ENCODE measurements at places on chromosomes 4 and X. TPM values are rescaled to one million over a fixed set of nuclear protein-coding genes. Genes with fewer than 3 reads are reported as not detected.

GRCh38 chrX:98379134-98379533 lies 1495.4 kb downstream of the RPA4 start:
- H3K27me3 ChIP-seq: peaks cover 2% of the 10 kb centered on the region
- H3K27ac ChIP-seq: no peak overlapping the region
- peaks cover 9% of the 10 kb centered on the region for H3K36me3 ChIP-seq

DNA sequence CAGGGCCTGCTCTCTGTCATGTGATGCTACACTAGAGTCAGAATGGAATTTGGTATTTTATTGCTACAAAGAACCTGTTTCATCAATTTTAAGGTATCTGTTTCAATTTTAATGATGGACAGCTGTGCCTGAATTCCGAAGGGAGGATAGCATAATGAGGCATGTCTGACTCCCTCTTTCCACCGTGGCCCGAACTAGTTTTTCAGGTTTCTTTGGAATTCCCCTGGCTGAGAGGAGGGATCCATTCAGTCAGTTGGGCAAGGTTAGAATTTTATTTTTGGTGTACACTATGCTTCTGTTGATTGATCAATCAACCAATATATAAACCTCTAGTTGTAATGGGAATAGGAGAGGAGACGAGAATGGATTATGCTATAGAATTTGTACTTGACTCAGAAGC lies 761.8 kb downstream of the FAM133A start:
- H3K36me3 ChIP-seq: no peaks in the 10 kb centered on the region
- H3K27ac ChIP-seq: no peak overlapping the region
- no peak for DNase-seq
- H3K4me3 ChIP-seq: no peak overlapping the region

GRCh38 chrX:103678199-103678993 lies 8.1 kb downstream of the MORF4L2 start:
- H3K36me3 ChIP-seq: peaks cover 12% of the 10 kb centered on the region
- no peak overlapping the region for H3K27ac ChIP-seq
- peaks cover 3% of the 10 kb centered on the region for H3K4me1 ChIP-seq
- no peak overlapping the region for H3K4me3 ChIP-seq
- H3K27me3 ChIP-seq: no peaks in the 10 kb centered on the region

DNA sequence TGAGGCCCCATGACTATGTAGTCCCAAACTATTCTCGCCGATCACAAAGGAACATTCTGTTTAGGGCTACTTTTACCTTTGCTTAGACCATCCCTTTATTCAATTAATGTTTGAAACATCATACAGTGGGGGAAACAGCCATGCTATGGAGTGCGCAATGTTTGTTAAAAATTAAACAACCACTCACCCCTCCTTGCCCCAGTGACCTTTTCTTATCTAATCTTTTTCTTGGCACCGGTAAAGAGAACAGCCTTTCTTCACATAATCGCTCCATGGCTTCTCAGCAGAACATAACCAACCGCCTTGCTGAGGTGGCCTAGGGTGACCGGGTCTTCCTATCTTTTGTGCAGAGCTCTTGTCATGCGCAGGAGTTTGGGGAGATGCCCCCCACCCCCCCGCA lies 152.6 kb downstream of the VCX3A start:
- H3K4me3 ChIP-seq: no peak overlapping the region
- no peak overlapping the region for H3K27ac ChIP-seq
- no peak for DNase-seq
- H3K4me1 ChIP-seq: no peaks in the 10 kb centered on the region

- DNase-seq: no peak
- H3K4me3 ChIP-seq: no peak overlapping the region
- H3K36me3 ChIP-seq: peaks cover 7% of the 10 kb centered on the region
- H3K4me1 ChIP-seq: peaks cover 10% of the 10 kb centered on the region
- peak overlapping the region; percentile 36 for H3K27ac ChIP-seq
These were observed 748 bp downstream of the CFP start for GRCh38 chrX:47628982-47629381.

- H3K36me3 ChIP-seq: no peaks in the 10 kb centered on the region
- H3K4me3 ChIP-seq: peak overlapping the region; percentile 92
- H3K4me1 ChIP-seq: peaks cover 11% of the 10 kb centered on the region
These were observed 3.6 kb downstream of the MID1IP1 start for GRCh38 chrX:38804682-38805431.

- peaks cover 2% of the 10 kb centered on the region for H3K27me3 ChIP-seq
- no peak for DNase-seq
- H3K36me3 ChIP-seq: no peaks in the 10 kb centered on the region
- no peak overlapping the region for H3K27ac ChIP-seq
- no peaks in the 10 kb centered on the region for H3K4me1 ChIP-seq
These were observed 379.3 kb upstream of the TENM3 start for GRCh38 chr4:181863856-181864255.

GRCh38 chrX:22999696-23000223 lies at the start of gene DDX53:
Gene DDX53, plus strand, starts transcription at chrX:22999960. Its CDS starts 98 bp downstream, at chrX:23000058.
- no peaks in the 10 kb centered on the region for H3K4me1 ChIP-seq
- no peak for DNase-seq
- no peaks in the 10 kb centered on the region for H3K36me3 ChIP-seq
- no peak within 1 kb of the TSS for H3K4me3 ChIP-seq

DNA sequence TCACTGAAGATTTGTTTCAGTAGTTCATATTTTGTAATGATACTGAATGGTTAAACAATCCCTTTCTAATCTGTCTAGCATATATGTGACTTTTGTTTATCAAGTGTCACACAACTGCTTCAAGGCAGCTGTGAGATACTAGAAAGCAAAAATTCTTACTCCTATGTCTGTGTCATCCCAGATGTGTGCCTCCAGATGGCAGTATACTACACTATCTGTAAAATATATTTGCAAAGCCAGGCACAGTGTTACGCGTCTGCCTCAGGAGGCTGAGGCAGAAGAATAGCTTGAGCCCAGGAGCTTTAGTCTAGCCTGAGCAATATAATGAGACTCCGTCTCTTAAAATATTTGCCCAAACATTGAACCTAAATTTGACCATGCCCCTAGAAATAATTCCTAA lies 4.0 kb downstream of the NUDT10 start:
- no peak overlapping the region for H3K27ac ChIP-seq
- no peak overlapping the region for H3K4me3 ChIP-seq
- H3K27me3 ChIP-seq: no peaks in the 10 kb centered on the region

DNA sequence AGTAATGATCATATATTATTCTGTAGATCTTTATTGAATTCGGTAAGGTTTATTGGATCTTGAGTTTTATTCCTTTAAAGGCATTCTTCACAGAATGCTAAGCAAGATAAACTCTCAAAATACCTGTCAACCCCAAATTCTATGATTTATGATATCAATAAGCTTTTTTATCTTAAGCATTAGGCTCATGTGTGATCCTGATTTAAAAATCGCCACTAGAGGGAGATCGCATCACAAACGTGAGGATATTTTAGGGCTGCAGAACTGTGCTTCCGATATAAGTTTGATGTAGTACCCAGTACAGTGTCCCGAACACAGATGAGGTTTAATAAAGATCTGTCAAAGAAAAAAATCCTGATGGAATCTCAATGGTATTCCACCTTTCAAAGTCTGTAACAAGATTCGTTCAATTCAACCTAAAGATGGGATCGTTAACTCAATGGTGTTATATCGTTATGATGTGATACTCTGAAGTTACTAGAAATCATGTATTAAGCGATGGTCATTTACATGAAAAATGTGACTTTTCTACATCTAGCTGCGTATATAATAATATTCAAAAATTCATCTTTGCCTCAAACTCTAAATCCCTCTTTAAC lies 169.0 kb downstream of the CORIN start:
- H3K4me3 ChIP-seq: no peak overlapping the region
- H3K36me3 ChIP-seq: no peaks in the 10 kb centered on the region
- no peaks in the 10 kb centered on the region for H3K4me1 ChIP-seq

DNA sequence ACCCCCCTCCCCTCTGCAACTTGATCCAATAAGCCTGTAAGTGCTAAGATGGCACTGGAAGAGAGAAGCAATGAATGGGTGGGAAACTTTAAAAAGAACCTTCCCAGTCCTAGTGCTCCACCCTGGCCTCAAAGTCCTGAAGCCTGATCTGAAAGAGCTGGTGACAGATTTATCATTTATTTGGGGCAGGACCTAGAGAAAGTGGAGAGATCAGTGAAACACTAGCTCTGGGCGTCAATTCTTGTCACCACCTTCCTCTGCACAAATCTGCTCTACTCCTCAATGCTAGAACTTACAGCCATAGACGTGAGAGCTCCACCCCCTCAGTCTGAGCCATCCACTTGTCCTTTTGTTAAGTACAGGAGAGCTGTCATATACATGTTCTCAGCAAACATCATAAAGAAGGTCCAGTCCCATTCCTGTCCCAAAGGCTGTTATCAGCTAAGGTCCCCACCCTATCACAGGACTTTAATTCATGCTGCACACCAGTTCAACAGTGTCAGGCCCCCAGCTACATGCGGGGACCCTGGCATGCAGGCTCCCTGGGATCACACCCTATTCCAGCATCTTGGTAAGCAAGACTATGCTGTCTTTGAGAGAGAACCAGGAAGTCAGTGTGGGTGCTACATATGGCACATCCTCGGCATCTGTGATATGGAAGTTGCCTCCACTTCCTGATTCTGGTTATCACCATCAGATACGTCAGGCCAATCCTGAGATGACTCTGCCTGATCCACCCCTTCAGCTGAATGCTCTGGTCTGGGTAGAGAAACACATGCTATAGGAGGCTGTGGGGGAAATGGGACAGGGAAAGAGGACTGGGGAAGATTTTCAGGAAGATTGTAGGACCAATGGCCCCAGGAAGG lies 2.3 kb downstream of the P2RY4 start:
- no peak overlapping the region for H3K4me3 ChIP-seq
- DNase-seq: no peak
- no peak overlapping the region for H3K27ac ChIP-seq
- H3K27me3 ChIP-seq: peaks cover 1% of the 10 kb centered on the region
- H3K36me3 ChIP-seq: peaks cover 3% of the 10 kb centered on the region

DNA sequence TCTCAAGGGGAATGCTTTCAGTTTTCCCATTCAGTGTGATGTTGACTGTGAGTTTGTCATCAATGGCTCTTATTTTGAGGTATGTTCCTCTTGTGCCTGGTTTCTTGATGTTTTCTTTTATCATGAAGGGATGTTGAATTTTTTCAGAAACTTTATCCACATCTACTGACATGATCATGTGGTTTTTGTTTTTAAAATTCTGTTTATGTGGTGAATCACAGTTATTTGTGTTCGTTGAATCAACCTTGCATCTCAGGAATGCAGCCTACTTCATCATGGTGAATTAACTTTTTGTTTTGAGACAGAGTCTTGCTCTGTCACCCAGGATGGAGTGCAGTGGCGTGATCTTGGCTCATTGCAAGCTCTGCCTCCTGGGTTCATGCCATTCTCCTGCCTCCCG lies 263.1 kb upstream of the KLF3 start:
- peaks cover 1% of the 10 kb centered on the region for H3K27me3 ChIP-seq
- no peak overlapping the region for H3K27ac ChIP-seq
- no peak overlapping the region for H3K4me3 ChIP-seq
- no peak for DNase-seq
- no peaks in the 10 kb centered on the region for H3K4me1 ChIP-seq

DNA sequence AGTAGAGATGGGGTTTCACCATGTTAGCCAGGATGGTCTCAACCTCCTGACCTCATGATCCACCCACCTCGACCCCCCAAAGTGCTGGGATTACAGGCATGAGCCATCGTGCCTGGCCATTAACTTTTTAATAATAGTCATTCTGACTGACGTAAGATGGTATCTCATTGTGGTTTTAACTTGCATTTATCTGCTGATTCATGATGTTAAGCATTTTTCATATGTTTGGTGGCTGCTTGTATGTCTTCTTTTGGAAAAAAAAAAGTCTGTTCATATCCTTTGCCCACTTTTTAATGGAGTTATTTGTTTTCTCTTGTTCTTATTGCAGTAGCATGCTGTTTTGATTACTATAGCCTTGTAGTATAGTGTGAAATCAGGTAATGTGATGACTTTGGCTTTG lies 45.8 kb downstream of the ANXA10 start:
- no peak for DNase-seq
- peaks cover 4% of the 10 kb centered on the region for H3K36me3 ChIP-seq
- no peak overlapping the region for H3K4me3 ChIP-seq
- no peak overlapping the region for H3K27ac ChIP-seq
- H3K27me3 ChIP-seq: no peaks in the 10 kb centered on the region

GRCh38 chr4:74754218-74754617 lies 40.1 kb downstream of the BTC start:
- H3K36me3 ChIP-seq: no peaks in the 10 kb centered on the region
- no peak overlapping the region for H3K27ac ChIP-seq
- H3K4me1 ChIP-seq: no peaks in the 10 kb centered on the region
- DNase-seq: no peak
- no peak overlapping the region for H3K4me3 ChIP-seq

DNA sequence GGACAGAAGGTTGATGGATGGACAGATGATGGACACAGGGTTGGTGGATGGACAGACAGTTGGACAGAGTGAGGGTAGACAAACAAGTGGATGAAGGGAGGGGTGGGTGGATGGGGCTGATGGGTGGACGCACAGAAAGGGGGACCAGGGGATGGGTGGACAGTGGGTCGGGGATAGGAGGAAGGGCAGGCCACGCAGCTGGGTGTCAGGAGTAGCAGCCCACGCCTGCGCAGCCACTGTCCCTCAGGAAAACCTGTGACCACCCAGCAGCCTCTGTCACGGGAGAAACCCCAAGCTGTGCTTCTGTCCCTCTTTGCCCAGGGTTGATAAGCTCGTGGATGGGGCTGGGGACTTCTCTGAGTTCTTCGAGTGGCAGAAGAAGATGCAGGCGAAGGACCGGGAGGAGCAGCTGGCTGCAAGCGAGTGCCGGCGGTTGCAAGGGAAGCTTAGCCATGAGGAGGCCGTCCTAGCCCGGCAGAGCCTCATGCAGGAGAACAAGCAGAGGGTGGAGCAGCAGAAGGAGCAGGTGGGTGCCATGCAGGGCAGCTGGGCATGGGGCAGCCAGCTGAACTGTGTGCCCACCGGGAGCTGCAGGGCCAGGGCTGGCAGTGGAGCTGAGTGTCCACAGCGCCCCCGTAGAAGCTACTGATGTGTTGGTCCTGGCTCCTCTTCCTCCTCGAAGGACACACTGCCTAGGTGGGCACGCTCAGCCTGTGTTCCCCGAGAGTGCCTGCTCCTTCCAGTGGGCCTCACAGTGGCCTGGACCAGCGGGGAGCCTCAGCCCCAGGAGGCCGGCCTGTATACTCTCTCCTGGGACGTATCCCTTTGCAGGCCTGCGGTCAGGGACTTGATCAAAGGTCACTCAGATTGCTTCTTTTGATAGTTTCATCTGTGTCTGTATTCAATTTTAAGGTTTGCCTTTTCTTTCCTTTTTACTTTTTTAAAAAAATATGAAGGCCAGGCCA lies 16.8 kb upstream of the RNF4 start:
- H3K4me3 ChIP-seq: no peak overlapping the region
- no peaks in the 10 kb centered on the region for H3K36me3 ChIP-seq
- H3K27me3 ChIP-seq: peaks cover 1% of the 10 kb centered on the region
- H3K27ac ChIP-seq: no peak overlapping the region
- H3K4me1 ChIP-seq: no peaks in the 10 kb centered on the region

DNA sequence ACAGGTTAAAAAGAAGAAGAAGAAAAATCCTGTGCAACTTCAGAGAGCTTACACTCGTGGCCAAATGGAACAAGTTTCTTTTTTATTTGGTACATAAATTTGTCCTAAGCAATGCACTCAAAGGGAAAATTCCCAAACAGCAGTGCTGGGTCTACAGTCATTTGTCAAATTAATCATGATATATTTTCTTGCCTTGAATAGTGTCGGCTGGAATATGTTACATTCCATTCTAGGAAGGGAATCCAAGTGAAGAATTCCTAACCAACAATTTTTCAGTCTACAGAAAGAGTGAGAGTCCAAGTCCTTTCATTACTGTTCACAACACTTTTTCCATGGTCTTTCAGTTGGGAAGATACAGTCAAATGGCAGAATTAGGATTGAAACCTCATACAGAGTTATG lies 63.9 kb downstream of the HAND2 start:
- no peak overlapping the region for H3K4me3 ChIP-seq
- no peaks in the 10 kb centered on the region for H3K36me3 ChIP-seq
- no peaks in the 10 kb centered on the region for H3K27me3 ChIP-seq
- no peak overlapping the region for H3K27ac ChIP-seq

CLDN22 gene
- total RNA-seq: not detected

BCLAF3 gene
- 9.6 TPM for total RNA-seq

CLIC2 gene
- total RNA-seq: not detected

FABP2 gene
- not detected for total RNA-seq

NSUN7 gene
- 8.5 TPM for total RNA-seq
